ENCODE measurements at places on chromosomes 3 and 15. TPM values are rescaled to one million over a fixed set of nuclear protein-coding genes. Genes with fewer than 3 reads are reported as not detected.

DNA sequence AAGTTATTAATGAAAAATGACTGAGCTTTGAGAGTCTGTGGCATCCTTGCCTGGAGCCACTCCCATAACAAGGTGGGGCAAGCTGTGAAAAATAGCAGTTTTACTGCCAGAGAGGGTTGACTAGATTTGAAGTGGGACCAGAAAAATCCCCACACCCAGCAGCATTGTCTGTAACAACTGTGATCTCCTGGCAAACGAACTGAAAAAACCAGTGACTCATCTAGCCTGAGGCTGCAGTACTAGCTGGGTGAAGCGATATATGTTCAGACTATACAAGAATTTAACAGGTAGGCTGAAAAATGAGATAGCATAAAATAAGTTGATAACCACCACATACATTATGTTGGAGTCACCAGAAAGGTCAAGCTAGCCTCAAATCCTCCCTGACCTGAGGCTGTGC is 64.0 kb downstream of the DPH6 start:
- peaks cover 16% of the 10 kb centered on the region for H3K4me1 ChIP-seq
- no peaks in the 10 kb centered on the region for H3K27me3 ChIP-seq
- no peak overlapping the region for H3K27ac ChIP-seq
- H3K36me3 ChIP-seq: no peaks in the 10 kb centered on the region
- no peak for DNase-seq
- no peak overlapping the region for H3K4me3 ChIP-seq

DNA sequence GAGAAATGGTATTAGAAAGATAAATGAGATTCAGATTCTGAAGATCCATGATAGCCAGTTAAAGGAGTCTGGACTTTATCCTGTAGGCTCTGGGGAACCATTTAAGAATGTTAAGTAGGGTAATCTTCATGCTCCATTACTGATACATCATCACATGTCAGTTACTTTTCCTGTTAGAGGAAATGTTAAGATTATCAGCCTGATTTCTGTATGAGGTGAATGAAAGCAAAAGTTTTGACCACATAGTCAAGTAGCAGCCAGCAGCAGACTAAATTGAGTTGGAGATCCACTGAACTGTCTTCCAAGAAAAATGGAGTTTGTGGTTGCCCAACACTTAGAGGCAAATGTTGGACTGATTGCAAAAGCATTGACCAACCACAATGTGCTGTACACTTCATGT is 4.7 kb upstream of the COPB2 start:
- peaks cover 33% of the 10 kb centered on the region for H3K4me1 ChIP-seq
- no peak overlapping the region for H3K27ac ChIP-seq
- H3K36me3 ChIP-seq: no peaks in the 10 kb centered on the region

Gene SMAD6
- 18.9 TPM for total RNA-seq

Gene KNG1
- not detected for total RNA-seq

- no peaks in the 10 kb centered on the region for H3K36me3 ChIP-seq
- H3K27ac ChIP-seq: no peak overlapping the region
- no peaks in the 10 kb centered on the region for H3K27me3 ChIP-seq
- H3K4me1 ChIP-seq: no peaks in the 10 kb centered on the region
- DNase-seq: no peak
Measured at GRCh38 chr3:71949442-71949841, 164.5 kb upstream of the PROK2 start.

- no peak for DNase-seq
- no peak overlapping the region for H3K4me3 ChIP-seq
- no peaks in the 10 kb centered on the region for H3K36me3 ChIP-seq
- no peak overlapping the region for H3K27ac ChIP-seq
- no peaks in the 10 kb centered on the region for H3K4me1 ChIP-seq
Measured at GRCh38 chr3:127373441-127374085, 85.7 kb upstream of the PRR20G start.

Gene ULK3
- total RNA-seq: 38.8 TPM
